ENCODE measurements at places on chromosomes 4 and X.

GRCh38 chr4:170750519-170750918, 660.8 kb upstream of the AADAT start:
- no peak for DNase-seq

DNA sequence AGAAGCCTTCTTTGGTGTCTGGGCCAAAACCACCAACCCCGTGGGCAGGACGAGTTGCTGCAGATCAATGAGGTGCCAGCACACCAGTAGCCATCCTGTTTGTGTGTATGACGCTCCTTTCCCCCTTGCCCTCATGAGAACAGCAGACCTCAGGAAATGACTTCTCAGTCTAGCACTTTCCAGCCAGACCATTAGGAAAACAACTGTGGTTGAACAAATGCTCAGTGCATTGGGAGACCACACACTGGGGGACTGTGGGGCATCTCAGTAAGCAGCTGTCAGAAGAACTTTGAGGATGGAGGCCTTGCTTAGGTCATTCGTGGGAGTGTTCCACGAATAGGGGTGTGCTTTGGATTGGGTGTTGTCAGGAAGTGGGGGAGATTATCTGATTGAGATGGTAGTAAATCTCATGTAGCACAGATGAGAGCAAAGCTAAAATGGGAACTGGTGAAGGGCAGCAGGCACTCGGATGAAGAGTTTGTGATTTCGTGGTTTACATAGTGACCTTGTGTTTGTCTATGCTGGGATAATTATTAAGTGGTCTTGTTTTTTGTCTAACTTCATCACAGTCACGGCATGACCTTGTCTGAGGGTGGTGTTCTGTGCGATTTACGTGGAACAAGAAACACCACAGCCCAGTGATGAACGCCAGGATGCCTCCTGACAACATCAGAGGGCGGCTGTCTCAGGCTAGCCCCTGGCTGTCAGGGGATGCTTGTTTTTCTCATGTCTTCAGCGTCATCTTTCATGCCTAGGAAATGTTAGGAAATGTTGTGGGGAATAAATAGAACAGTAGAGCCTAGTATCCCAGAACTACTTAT, 70.1 kb downstream of the USP46 start:
- no peak for DNase-seq

DNA sequence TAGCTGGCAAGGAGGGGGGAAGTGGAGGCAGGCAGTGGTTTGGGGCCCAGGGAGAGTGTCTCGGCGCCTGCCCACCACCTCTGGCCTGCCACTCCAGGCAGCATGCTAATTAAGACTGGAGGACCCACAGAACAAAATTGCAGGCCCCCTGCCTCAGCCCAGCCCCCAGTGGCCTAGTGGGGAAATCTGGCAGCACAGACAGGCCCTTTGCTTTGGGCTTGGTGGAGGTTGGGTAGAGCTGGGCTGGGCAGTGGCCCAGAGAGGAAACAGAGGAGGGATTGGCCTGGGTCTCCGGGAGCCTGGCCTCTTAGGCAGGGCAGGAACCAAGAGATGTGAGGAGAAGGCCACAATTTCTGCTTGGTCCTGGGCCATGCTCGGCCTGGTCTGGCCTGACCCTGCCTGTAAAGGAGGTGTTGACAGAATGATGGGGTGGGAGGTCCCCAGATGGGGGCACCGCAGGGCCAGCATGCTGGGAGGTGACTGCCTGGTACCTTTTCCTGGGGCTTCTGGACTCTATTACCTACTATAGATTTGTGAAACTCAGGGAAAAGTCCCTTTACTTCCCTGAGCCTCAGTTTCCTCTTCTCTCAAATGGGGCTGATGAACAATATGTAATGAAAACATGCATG, 92.4 kb upstream of the PJA1 start:
- DNase-seq = no peak

GRCh38 chr4:88734403-88734949, 36.8 kb upstream of the NAP1L5 start:
- no peak for DNase-seq

- no peak for DNase-seq
Observed at GRCh38 chr4:186304866-186305505, 39.0 kb downstream of the F11 start.

GRCh38 chr4:168908851-168909273, 101.2 kb downstream of the CBR4 start:
- DNase-seq = no peak

GRCh38 chrX:120791013-120791643, 84.5 kb downstream of the CT47B1 start:
- DNase-seq = no peak

DNA sequence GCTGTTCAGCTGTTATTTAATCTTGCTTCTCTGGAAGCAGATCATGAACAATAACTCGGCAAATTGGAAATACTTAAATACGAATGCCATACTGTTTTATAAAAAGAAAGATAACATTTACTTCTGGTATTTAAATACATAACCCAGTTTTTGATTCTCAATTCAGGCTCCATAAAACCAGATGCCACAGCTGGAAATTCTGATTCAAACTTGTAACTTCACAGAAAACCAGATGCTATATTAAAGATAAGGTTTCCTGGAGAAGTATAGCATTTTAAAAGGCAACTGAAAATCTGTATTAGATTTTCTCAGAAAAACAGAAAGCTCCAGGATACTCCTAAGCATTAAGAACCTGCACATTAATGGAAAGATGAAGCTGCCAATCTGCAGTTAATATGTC, 40.2 kb downstream of the STX18 start:
- DNase-seq = no peak

DNA sequence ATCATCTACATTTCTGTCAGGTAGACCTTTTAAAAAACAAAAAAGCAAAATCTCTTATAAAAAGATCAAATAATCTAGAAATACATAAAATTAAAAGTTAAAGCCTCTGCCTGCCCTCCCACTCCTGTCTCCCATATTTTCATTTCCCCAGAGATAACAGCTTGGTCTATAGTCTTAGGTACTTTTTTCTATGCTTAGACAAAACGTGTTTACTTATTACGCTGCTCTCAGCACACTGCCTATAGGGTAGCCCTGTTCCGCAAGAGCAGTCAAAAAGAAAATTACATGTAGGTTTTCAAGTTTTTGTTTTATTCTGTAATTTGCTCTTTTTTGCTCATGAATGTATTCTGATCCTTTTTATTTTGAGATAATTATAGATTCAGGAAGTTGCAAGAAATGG, 73.3 kb downstream of the TAF1 start:
- DNase-seq = no peak

DNA sequence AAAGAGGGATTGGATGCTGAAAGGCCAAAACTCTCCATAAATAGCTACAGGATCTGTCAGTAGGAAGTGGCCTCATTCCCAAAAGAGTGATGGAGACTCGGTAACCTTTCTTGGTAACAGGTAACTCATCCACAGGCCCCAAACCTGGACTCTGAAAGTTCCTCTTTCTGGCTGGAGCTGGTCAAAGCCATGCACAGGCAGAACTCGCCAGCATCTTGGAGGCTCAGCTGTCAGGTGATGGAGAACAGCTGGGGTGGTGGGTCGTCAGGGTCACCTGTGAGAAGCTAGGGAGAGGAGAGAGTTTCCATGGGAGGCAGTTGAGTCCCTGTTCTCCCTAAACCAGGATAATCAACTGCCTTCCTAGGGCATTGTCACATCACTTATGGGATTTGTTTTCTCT, 354.3 kb upstream of the GATB start:
- no peak for DNase-seq

GRCh38 chr4:151103758-151104157, 4.3 kb downstream of the RPS3A start:
- DNase-seq = no peak

- DNase-seq = no peak
Observed at GRCh38 chrX:22078117-22078516, 46.0 kb downstream of the PHEX start.

GRCh38 chr4:118373614-118374255, 20.9 kb upstream of the PRSS12 start:
- no peak for DNase-seq

DNA sequence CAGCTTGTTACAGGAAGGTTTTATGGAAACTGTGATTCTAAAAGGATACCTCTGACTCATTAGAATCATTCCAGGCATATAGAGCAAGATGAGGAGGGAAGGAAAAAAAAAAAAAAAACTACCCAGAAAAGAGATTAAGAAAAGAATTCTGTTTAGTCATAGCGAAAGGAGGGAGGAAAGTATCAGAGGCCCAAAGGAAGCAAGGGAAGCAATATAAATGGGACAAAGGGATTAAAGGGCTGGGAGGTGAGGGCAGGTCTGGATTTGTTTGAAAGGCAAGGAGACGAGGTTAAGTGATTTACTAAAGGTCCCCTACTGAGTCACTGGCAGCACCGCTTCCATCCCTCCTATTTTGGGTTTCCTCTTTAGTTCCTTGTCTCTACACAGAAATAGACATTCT, 88.6 kb upstream of the IL1RAPL1 start:
- DNase-seq = no peak

DNA sequence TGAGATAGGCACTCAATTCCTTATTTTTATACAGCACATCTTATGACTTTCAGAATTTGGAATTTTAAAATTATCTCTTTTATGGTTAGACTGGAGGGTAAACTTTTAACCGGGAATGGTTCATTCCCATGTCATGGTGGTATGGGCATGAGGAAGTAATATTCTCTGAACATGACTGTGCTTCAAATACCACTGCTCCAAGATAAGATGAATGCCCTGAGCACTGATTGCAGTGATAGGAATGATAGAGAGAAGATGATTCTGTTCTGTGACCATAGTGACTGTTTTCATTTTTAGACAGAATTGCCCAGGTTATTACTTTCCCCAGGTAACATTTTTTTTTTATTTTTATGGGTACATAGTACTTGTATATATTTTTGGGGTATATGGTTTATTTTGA, 187.4 kb downstream of the ATOH1 start:
- DNase-seq = no peak

GRCh38 chrX:130623518-130623917, 221.7 kb downstream of the RBMX2 start:
- no peak for DNase-seq

DNA sequence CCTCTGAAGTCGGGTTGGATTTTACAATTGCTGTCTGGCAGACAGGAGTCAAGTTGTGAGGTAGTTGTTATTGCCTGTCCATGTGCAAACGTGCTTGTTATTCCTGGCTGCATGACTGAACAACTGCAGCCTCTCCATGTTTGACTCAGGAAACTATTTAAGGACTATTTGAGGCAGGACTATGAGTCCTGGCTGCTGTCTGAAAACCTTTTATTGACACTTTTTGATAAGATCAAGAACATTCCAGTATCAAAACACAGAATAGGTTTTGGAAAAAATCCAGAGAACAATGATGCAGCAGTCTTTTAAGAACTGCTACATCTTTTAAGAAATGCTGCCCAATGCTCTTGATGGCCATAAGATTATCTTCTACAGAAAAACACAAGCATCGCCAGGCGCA, 10.0 kb upstream of the SPRY1 start:
- no peak for DNase-seq

DNA sequence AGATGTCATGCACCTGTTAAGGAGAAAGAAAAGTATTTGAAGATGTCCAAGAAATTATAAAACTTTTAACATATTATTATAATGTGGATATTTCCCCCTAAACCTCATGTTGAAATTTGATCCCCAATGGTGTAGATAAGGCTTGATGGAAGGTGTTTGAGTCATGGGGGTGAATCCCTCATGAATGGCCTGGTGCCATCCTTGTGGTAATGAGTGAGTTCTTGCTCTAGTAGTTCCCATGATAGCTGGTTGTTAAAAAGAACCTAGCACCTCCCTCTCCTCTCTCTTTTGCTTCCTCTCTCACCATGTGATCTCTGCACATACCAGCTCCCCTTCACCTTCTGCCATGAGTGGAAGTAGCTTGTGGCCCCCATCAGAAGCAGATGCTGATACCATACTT, 176.6 kb upstream of the NR3C2 start:
- DNase-seq = no peak

- DNase-seq = no peak
Observed at GRCh38 chrX:44742480-44743155, 101.2 kb upstream of the DUSP21 start.

DNA sequence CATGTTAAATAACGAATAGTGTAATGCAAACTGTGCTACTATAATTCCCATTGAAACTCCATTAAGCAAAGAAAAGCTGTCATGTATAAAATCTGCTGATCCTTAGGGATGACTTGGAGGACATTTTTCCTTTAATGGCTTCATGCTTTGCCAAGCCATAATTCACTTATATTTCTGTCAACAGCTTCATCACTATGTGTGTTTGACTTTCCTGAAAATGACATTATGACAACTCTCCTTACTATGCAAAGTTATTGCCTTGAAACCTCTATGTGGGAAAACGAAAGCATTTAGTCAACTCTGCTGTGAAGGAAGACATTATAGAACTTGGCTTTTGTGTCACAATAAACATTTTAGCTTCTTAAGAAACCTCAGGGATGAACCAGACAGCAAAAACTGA, 210.5 kb downstream of the GRXCR1 start:
- no peak for DNase-seq

- no peak for DNase-seq
Observed at GRCh38 chr4:111120191-111120590, 497.3 kb upstream of the PITX2 start.

DNA sequence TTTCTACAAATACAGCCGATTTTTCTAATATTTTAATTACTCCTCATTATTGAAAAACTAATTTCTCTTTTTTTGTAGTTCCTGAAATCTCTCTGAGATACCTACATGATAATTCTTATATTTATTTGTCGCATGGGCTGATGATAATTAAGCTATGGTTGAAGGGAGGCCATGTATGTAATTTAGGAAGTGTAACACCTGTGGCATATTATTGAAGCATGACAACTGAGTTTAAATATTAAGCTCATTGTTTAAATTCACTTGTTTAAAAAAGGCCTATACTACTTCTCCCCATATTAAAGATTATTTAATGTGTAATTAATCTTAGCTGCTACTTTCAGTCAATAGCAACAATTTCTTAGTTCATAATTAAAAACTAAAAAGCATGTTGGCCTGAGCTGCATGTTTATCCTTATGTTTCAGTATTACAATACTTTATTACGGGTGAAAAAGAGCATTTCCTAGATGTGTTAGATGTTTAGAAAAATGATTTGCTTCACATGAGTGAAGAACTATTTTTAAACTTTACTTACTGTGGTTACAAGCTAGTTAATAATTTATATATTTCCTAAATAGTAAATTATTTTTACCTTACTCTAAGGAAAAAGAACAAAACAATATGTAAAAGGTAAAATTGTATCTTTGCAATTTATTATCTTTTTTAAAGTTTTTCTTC, 122.4 kb downstream of the RAP1GDS1 start:
- DNase-seq = no peak

- DNase-seq = no peak
Observed at GRCh38 chr4:120517966-120518365, 404.6 kb downstream of the PRDM5 start.

- no peak for DNase-seq
Observed at GRCh38 chr4:8848507-8849265, 23.0 kb downstream of the HMX1 start.

- DNase-seq = no peak
Observed at GRCh38 chrX:112834031-112834845, 6.4 kb downstream of the AMOT start.
